ENCODE measurements at places on chromosomes 12 and 14. TPM values are rescaled to one million over a fixed set of nuclear protein-coding genes. Genes with fewer than 3 reads are reported as not detected.

- DNase-seq, result peak; percentile 39
Measured at GRCh38 chr12:94941440-94941862, 62.0 kb downstream of the NDUFA12 start.

GRCh38 chr14:30227436-30227835, 299.8 kb upstream of the PRKD1 start:
- no peak for DNase-seq

DNA sequence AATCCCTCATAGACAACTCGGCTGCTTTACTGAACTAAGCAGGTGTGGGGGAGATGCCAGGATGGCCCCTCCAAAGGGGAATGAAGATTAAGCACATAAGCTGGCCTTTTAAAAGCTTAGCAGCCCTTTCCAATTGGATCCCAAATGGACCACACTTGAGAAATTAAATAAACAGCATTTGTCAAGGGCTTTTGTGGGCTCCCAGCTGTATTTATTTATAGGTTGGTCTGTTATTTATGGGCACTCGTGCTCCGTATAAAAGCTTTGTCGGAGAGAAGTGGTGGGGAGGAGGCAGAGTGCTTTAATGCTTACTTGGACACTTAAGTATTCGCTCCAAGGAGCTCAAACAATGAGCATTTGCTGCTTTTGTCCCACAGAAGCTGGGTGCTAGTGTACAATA, 580.2 kb downstream of the MED13L start:
- DNase-seq, result peak; percentile 16

GRCh38 chr14:32381869-32382268, 52.8 kb downstream of the AKAP6 start:
- no peak for DNase-seq

DNA sequence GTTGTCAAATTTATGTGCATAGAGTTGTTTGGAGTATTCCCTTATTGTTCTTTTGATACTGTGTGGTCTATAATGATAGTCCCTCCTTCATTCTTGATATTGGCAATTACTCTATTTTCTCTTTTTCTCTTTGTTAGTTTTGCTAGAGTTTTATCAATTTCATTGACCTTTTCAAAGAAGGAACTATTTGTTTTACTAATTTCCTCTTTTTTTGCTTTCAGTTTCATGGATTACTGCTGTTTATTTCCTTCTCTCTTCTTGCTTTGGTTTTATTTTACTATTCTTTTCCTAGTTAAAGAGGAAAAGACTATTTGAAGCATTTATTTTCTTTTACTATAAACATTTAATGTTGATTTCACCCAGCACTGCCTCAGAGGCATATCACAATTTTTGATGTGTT, 250.9 kb upstream of the PELI2 start:
- no peak for DNase-seq

DNA sequence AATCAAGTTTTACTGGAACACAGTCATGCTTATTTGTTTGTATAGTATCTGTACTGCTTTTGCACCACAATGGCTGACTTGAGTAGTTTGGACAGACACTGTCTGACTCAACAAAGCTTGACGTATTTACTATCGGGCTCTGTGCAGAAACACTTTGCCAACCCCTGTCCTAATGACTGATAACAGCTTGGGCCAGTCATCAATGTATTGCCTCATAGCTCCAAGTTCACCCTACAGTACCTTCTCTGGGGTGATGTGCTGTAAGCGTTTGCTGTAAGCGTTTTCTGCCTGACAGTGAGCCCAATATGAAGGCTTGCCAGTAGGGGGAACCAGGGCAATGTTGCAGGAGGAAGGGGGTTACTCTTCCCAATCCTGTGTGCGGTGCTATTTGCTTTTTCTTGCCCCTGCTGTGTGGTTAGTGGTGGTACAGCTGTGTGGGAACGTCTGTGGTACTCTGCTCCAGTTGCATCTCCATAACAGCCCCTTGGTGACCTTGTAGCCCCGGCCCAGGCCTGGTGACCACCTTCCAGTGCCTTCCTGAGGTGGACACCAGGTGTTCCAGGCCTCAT, 5.4 kb upstream of the CCDC177 start:
- DNase-seq, result no peak

Gene RFX4
- polyA plus RNA-seq, result not detected

Gene RFLNA
- 0.05 TPM for polyA plus RNA-seq

Gene RAB15
- 5.9 TPM for polyA plus RNA-seq

Gene CNTN1
- 0.11 TPM for polyA plus RNA-seq
